Activated T-helper 1 cell treated with anti-CD3 and anti-CD28 coated beads, Interleukin-2, amount 50 U/mL, for 16 hours (primary cell): ENCODE measurements at places on chromosomes 7 and 10.

DNA sequence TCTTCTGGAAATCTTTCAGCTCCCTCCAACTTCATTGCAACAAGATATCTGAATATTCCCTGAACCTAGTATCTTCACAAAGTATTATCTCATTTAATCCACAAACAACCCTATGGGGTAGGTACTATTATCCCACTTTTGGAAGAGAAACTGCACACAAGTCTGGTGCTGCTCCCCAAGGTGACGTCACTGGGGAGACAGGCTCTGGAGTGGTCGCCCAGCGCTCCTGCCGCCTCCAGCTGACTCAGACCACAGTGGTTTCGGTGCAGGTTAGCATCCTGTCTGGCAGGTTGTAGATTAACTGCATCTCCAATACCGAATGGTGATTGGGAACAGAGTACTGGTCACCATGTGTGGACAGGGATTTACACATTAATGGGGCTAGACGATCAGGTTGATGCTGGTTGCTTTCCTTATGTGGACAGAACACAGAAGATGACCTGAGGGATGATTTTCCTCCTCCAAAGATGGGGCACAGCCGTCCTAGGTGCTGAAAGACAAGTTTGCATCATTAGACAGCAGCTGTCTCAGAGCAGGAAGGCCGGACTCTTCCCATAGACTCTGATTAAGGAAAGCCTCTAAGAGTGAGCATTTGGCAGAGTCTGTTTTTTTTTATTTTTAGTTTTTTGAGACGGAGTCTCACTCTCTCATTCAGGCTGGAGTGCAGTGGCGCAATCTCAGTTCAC, 128.6 kb downstream of the TRRAP start:
- DNase-seq: no peak

DNA sequence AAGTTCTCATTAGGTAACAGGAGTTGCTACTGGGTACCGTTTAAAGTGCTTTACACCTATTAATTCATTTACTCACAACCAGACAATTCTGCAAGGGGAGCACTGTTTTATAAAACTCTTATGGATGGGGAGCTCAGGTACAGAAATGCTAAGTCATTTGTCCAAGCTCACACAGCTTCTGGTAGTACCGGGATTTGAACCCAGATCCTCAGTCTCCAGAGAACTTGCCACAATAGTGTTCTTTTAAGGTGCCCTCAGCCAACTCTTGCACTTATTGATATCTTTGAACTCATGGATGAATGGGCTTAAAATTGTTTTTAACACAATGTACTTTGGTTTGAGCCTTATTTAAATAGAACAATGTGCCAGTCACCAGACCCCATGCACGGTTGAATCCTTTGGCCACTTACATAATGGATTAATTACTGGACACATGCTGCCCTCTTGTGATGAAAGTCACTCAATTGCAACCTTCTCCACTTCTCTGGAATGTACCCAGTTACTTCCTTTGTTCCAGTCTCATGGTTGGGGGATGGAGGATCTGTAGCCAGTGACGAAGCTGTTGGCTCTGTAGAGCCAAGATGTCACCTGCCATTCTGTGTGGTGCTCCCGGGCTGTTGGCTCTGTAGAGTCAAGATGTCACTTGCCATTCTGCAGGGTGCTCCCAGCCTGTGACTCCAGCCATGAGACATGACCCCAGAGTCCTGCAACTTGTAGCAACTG, 65.6 kb downstream of the NOD1 start:
- DNase-seq: no peak

DNA sequence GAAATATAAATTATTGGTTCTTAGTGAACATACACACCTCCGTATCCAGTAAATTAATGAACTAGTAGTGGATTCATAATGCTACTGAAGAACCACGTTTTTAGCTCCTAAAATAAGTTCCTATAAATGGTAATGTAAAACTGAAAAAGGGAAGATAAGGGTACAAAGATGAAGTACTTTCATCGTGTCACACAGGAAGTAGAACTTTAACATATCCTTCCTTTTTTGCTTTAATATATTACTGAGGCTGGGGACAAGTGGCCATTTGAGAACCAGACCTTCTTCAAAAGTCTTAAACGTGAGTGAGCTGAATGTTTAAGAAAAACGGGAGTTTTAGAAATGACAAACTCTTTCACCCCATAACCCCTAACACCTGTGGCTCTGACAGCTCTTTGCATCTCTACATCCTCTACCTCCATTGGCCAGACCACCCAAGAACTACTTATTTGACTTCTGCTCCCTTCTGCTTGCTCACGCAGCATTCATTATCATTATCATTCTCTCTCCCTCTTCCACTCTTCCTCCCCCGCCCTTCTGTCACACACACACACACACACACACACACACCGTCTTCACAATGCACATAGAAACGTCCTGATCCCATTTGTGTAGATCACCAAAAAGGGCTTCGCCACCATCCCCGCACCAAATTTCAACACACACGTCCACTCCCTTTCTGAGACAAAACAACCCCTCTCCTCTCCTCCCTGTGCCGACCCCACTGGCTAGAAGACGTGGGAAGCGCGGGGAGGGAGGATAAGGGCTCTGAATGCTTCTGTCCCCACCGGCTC, 677 bp downstream of the SKAP2 start:
- DNase-seq: no peak

DNA sequence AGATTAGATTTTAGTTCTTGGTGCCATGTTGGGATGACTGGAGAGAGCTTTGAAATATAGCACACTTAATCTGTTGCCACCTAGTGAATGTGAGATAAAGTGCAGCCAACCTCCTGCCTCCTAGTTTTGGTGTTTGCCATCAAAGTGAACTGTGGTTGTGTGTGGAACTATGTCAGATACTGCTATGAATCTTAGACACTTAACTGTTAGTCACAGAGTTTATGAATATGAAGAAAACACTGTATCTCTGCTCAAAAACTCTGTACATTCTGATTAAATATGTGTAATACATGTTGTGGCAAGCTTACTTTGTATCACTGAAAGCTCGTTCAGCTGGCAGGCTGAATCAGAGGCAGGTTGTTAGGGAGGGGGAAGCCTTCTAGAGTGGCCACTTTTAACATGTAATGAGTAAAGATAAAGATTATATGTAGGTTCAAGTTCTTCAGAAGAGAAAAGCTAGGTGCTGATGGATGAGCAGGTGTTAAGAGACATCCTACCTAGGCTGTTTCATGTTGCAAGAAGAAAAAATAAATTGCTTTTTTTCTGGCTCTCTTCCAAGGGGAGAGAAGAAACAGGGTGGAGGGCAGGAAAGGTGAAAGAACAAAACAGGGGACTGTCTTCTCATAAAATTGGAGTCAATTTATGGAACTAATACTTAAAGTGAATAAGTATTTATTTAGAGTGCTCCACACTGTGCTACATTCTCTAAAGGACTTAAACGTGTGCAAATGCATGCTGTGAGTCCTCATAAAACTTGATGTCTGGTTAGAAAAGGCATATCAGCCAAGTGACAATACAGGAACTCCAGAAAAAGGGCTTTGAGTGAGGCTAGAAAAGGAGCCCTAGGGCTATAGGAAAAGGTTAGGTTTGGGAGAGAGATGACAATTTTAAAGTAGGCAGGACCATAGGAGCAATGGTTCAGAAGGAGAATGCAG, 14.1 kb upstream of the LAMB1 start:
- no peak for DNase-seq

DNA sequence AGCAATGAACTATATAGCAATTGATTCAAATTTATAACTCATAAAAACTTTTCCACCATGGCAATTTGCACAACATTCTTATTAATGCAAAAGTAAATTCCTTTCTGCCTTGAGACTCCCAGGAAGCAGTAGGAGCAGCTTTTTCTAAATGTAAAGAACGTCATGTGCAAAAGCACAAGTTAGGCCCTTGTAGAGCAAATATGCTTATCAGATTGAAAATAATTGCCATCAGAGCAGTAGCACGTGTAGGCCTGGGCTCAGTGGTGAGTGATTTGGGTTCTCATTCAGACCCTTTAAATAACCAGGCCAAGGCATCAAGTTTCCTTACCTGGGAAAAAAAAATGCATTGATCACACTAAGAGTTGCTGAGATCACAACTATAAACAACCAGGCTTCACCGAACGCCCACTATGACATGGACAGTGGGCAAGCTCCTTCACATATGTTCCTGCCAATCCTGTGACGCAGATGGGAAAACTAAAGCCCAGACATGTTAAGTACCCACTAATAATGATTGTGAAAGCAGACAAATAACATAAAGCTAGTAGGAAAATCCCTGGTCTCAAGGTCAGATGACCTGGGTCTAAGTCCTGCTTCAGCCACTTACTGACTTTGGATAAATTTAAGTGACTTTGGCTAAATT, 22.1 kb upstream of the SAR1A start:
- no peak for DNase-seq

DNA sequence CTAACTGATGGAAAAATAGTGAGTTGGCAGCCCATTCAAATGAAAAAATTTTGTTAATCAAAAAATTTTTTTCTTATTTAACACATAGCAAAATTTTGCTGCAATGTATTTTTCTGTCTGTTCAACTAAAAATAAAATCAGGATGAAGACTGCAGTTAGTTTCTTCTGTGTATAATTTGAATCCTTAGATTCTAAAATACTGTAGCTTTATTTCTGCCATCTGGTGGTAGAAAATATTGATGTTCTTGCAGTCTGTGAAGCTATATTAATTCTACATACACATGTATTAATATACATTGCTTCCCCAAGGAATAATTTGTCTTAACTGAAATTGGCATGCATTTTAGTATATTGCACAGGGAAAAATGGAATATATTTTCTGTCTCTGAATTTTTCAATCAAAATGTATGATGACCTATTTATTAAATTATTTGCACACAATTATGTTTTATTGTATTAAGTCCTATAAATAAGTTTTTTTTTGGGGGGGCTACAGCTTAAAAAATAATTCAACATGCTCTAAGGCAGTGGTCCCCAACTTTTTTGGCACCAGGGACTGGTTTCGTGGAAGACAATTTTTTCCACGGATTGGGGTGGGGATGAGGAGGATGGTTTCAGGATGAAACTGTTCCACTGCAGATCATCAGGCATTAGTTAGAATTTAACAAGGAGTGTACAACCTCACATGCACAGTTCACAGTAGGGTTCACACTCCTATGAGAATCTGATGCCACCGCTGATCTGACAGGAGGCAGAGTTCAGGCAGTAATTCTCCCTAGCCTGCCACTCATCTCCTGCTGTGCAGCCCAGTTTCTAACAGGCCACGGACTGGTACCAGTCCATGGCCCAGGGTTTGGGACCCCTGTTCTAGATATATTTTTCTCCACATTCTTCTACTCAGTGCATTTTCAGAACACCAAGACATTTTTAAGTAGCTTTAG, 119.4 kb downstream of the GNAT3 start:
- DNase-seq: no peak

DNA sequence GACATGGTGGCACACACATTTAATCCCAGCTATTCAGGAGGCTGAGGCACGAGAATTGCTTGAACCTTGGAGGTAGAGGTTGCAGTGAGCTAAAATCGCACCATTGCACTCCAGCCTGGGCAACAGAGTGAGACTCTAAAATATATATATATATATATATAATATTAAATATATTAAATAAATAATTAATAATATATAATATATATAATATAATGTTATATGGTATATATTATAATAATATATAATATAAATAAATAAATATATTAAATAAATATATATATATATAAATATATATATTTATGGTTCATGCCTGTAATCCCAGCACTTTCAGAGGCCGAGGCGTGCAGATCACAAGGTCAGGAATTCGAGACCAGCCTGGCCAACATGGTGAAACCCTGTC, 33.9 kb upstream of the PBLD start:
- no peak for DNase-seq

DNA sequence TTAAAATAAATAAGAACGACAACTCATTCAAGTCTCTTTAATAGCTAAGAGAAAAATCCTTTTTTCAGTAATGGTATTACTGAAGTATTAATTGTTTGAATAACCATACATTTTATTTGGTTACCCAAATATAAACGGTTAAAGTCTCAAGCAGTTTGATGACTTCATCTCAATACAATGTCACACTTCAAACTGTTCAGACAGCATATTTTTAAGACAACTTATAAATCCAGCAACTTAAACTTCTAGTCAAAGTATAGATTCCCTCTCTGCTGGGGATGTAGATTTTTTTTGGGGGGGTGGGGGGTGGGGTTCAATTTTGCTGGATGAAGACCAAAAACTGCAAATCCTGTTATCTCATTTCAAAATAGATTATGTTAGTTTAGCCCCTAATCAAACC, 42.0 kb downstream of the GNA12 start:
- DNase-seq: no peak

DNA sequence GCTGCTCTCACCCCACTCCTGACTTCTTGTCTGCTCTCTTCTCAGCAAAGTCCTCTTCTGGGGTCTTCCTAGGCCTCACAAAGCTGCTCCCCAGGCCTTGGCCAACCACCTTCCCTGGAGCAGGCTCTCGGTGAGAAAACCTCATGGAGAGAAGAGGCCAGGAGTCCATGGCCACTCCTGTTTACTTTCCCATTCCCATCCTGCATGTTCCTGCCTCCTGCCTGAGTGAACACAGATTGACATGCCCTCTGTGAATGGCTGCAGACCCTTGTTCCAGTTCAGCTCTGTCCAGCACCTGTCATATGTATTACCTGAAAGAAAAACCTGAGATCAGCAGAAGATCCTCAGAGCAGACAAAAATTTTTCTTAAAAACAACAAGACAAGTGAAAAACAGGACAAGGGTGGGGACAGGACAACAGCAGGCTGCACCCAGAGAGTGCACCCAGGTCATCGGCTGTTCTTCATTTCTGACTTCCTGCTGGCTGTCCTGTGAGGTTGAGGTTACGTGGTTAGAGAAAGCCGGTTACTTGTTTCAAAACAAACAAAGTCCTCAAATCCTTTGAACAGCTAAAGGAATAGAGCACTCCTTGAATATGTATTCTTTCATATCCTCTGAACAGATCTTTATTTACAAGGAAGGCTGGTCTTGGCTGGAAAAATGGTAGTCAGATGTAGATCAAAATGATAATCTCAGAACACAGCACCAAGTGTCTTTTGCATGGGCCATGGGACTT, 34.0 kb upstream of the DLD start:
- DNase-seq: no peak

DNA sequence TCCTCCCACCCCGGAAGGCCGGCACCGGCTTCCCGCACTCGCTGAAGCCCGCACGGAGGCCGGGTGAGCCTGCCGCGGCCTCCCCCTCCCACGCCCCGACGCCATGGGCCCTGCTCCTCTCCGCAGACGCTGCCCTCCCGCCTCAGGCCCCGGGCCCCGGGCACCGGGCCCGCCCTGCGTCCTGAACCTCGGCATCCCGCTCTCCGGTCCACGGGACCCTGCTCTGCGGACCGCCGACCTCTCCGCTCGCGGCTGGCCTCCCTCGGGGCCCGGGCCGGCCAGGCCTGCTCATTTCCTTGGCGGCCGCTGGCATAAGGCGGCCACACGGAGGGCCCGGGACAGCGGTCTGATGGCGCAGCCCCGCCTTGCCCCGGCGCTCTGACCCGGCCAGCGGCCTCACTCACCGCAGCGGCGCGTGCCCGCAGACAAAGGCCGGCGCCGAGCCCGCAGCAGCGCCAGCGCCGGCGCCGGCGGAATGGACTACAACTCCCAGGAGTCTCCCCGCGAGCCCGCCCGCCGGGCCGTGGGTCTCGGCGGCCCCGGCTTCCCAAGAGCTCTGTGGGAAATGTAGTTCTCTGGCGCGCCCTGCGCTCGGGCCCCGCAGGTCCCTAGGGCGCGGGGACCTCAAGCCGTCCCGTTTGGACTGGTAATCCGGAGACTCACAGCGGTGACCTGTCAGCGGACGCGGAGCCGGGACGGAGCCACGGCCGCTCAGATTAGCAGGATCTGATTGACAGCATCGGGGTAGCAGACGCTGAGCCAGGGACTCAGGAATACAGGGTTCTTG, at the start of gene ZNF32:
TSS of gene ZNF32 (minus strand) at position 484 of the 787 bp plus-strand sequence. CDS start 2,748 bp downstream, outside the sequence.
- peak; percentile 52 for DNase-seq

- no peak for DNase-seq
Measured at GRCh38 chr10:131402771-131403650, 91.5 kb upstream of the TCERG1L start.
